ENCODE measurements at places on chromosomes 1 and 21. TPM values are rescaled to one million over a fixed set of nuclear protein-coding genes. Genes with fewer than 3 reads are reported as not detected.

SLC6A17 gene
- polyA plus RNA-seq: 0.09 TPM

DNA sequence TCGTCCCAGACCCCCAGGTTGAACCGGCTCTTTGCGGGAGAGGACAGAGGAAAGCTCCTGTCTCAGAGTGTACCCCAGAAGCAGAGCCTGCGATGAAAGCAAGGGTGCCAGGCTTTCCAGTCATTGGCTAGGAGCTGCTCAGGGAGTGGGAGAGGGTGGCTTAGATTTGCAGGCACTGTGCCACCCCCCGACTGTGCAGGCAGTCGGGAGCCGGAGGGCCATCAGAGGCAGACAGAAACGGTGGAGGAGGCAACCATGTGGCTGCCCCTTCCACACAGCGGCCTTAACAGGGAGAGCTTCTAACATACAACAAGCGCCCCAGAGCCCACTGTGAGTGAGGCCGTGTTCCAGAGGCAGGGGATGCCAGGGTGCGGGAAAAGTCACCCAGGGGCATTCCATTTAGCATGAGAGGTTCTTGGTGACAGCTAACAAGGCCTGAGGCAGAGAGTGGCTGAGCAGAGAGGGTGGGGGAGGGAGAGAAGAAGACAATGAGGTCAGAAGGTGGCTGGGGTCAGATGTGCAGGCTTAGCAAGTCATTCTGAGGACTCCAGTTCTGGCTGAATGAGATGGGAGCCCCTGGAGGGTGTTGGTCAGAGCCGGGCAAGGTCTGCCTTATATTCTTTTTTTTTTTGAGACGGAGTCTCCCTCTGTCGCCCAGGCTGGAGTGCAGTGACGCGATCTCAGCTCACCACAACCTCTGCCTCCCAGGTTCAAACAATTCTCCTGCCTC is 9.5 kb upstream of the C1orf167 start:
- no peak overlapping the region for H3K27ac ChIP-seq
- no peak overlapping the region for H3K4me3 ChIP-seq
- H3K27me3 ChIP-seq: peaks cover 3% of the 10 kb centered on the region
- no peaks in the 10 kb centered on the region for H3K4me1 ChIP-seq
- peaks cover 5% of the 10 kb centered on the region for H3K36me3 ChIP-seq

- peaks cover 2% of the 10 kb centered on the region for H3K36me3 ChIP-seq
- no peaks in the 10 kb centered on the region for H3K27me3 ChIP-seq
- peaks cover 17% of the 10 kb centered on the region for H3K4me1 ChIP-seq
- peak overlapping the region; percentile 74 for H3K27ac ChIP-seq
Observed at GRCh38 chr1:15684468-15685291, 560 bp downstream of the PLEKHM2 start.

GRCh38 chr1:154994269-154994587 is 842 bp downstream of the LENEP start:
- H3K4me1 ChIP-seq: peaks cover 2% of the 10 kb centered on the region
- DNase-seq: no peak
- H3K4me3 ChIP-seq: no peak overlapping the region
- no peaks in the 10 kb centered on the region for H3K27me3 ChIP-seq

DNA sequence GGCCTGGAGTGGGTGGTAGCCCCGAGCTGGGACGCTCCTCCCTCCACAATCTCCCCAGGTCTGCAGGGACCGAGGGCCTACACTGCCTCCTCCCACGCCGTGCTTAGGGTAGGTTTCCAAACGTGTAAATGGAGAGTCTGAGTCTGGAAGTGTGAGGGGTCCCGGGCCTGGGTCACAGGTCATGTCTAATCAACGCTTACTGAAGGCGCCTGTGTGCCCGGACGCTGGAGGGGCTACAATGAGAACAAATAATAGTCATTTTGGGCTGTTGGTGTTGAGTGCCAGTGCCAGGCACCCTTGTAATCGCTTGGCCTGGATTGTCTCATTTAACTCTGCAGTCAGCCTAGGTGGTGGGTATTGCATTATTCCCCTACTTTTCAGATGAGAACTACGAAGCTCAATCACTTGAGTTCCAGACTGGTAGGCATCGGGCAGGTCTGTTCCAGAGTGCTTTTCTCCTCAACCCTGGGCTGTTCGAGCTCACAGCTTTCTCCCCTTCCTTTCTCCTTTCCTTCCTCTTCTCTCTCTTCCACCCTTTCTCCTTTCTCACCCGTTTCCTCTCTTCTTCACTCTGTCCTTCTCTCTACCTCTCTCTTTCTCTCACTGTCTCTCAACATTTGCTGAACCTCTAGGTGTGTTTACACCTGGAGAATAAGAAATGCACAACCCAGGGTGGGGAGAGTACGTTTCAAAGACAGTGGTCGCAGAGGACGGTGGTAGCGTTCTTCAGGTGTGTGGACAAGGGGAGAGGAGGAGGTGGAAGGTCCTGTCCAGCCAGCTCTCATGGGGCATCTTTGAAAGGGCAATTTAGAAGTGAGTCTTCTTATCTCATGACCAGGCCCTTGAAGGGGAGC is 883 bp downstream of the SLC66A1 start:
- peaks cover 6% of the 10 kb centered on the region for H3K36me3 ChIP-seq
- peak overlapping the region; percentile 88 for H3K27ac ChIP-seq
- H3K27me3 ChIP-seq: no peaks in the 10 kb centered on the region
- peak overlapping the region; percentile 78 for H3K4me3 ChIP-seq
- peaks cover 24% of the 10 kb centered on the region for H3K4me1 ChIP-seq

GRCh38 chr21:44294391-44295162 is 5.3 kb upstream of the PFKL start:
- H3K4me3 ChIP-seq: no peak overlapping the region
- peaks cover 2% of the 10 kb centered on the region for H3K4me1 ChIP-seq
- H3K36me3 ChIP-seq: no peaks in the 10 kb centered on the region
- H3K27ac ChIP-seq: no peak overlapping the region
- H3K27me3 ChIP-seq: no peaks in the 10 kb centered on the region

GRCh38 chr21:28779914-28780313 is 212.8 kb downstream of the LTN1 start:
- peaks cover 2% of the 10 kb centered on the region for H3K4me1 ChIP-seq
- no peak overlapping the region for H3K4me3 ChIP-seq
- no peaks in the 10 kb centered on the region for H3K36me3 ChIP-seq
- H3K27me3 ChIP-seq: no peaks in the 10 kb centered on the region
- DNase-seq: no peak

PROK1 gene
- polyA plus RNA-seq: not detected

DNA sequence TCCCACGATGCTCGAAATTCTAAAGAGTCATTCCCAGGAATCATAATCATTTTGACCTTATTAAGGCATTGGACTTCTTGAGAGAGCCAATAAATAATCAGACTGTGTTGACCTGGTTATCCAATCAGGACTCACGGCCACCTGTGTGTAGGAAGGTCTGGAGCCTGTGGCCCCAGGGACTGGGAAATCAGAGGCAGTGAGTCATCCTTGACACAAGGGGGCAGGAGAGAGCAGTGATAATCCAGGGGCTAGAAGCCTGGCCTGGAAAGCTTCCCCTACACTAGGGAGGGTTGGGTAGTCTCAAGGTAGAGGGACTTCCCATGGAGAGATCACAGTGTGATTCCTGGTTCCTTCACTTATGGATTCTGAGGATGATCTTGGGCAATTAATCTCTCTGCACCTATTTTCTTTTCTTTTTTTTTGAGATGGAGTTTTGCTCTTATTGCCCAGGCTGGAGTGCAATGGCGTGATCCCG is 4.7 kb downstream of the MR1 start:
- no peak overlapping the region for H3K27ac ChIP-seq
- no peaks in the 10 kb centered on the region for H3K36me3 ChIP-seq
- H3K27me3 ChIP-seq: no peaks in the 10 kb centered on the region
- no peaks in the 10 kb centered on the region for H3K4me1 ChIP-seq
- H3K4me3 ChIP-seq: no peak overlapping the region
- DNase-seq: peak; percentile 58

RABGAP1L gene
- 20.8 TPM for polyA plus RNA-seq

DNA sequence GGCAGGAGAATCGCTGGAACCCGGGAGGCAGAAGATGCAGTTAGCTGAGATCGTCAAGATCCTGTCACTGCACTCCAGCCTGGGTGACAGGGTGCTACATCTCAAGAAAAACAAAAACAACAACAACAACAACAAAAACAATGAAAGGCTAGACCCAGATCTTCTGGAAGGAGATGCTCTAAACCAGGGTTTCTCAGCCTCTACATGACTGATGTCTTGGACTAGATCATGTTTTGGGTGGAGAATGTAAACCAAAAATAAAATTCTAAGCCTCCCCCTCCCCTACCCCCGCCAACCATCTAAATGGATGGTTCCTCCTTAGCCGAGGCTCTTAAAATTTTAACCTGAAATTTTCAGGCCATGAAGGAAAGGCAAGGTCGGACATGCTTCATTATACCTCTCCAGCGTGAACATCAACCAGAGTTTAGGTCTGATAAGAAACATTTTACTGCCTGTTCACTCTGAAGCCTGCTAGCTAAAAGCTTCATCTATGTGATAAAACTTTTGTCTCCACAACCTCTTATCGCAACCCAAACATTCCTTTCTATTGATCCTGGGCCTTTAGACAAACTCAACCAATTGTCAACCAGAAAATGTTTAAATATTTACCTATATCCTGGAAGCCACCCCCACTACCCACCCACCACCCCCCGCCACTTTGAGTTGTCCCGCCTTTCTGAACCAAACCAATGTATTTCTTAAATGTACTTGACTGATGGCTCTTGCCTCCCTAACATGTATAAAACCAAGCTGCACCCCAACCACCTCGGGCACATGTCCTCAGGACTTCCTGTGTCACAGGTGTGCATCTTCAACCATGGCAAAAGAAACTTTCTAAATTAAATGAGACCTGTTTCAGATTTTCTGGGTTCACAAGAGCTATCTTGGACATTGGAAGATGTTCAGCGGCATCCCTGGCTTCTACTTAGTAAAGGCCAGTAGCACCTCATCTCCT is 1.9 kb upstream of the CAPN2 start:
- peaks cover 40% of the 10 kb centered on the region for H3K4me1 ChIP-seq
- H3K36me3 ChIP-seq: peaks cover 4% of the 10 kb centered on the region
- H3K27me3 ChIP-seq: no peaks in the 10 kb centered on the region
- DNase-seq: no peak
- H3K4me3 ChIP-seq: no peak overlapping the region

- no peak overlapping the region for H3K4me3 ChIP-seq
- H3K4me1 ChIP-seq: no peaks in the 10 kb centered on the region
- no peaks in the 10 kb centered on the region for H3K27me3 ChIP-seq
- no peak for DNase-seq
Observed at GRCh38 chr1:236612349-236612748, 8.0 kb upstream of the HEATR1 start.

Data from fibroblast of lung (primary cell).